Right lung (tissue), 10 donors: ENCODE measurements at places on chromosomes 13 and 19.

DNA sequence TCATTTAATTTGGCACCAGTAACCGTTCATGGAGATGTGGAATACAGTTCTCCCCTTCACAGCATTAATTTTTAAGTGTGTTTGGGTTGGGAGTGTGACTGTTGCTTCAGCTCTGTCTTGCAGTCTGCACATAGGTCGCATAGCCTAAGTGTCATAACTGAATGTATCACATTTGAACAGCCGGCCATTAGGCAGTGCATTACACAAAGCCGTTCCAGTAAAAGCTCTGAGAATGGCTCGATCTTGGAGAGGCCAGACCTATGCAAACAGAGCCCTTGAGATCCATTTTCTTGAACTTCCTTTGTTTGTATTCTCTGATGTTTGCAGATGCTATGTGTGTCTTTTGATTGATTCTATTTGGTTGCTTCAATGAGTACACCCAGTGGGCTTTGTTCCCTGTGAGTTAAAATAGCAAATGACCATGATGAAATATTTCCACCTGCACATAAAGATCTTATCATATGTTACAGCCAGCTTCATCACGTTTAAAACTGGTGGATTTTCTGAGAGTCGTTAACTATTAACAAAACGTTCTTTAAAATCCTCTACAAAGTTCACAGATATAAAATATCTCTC lies 1104.9 kb upstream of the SLC10A2 start:
- no peak for DNase-seq

GRCh38 chr19:19051478-19052213 lies 12.1 kb upstream of the SLC25A42 start:
- no peak for DNase-seq

- DNase-seq, result no peak
Observed at GRCh38 chr13:34372581-34372980, 554.6 kb downstream of the RFC3 start.

DNA sequence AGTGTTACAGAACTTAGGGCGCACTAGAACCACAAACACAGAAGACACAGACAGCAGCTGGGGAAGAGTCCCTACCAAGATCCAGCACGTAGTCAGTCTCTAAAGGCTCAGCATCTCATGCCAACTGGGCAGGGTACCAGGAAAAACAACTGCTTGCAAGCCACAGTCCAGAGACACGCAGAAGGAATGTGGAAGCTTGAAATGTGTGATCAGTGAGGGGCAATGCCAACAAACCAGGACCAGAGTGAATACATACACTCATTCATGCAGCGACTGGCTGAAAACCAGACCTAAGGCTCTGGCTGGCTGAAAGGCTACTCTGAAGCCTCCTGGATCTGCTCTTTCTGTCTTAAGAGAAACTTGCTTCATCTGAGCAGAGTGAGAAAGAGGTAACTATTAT lies 1484.8 kb downstream of the EFNB2 start:
- DNase-seq, result no peak

GRCh38 chr13:103431856-103432255 lies 365.6 kb upstream of the SLC10A2 start:
- DNase-seq, result peak; percentile 40

- DNase-seq, result no peak
Observed at GRCh38 chr19:43765109-43765876, 10.5 kb upstream of the SMG9 start.

DNA sequence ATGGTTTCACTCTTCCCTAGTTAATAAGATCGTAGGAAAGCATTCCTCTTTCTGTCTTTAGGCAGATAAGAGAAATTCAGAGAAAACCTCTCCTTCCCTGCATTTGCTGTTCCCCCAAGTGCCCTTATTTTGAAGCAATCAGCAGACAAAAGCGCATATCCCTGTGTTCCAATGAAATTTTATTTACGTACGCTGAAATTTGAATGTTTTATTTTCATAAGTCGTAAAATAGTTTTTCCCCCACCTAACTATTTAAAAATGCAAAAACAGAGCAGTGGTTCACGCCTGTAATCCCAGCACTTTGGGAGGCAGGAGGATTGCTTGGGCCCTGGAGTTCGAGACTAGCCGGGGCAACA lies 17.2 kb upstream of the MRI1 start:
- DNase-seq, result no peak

GRCh38 chr19:1513499-1514294 lies 878 bp upstream of the ADAMTSL5 start:
- no peak for DNase-seq

DNA sequence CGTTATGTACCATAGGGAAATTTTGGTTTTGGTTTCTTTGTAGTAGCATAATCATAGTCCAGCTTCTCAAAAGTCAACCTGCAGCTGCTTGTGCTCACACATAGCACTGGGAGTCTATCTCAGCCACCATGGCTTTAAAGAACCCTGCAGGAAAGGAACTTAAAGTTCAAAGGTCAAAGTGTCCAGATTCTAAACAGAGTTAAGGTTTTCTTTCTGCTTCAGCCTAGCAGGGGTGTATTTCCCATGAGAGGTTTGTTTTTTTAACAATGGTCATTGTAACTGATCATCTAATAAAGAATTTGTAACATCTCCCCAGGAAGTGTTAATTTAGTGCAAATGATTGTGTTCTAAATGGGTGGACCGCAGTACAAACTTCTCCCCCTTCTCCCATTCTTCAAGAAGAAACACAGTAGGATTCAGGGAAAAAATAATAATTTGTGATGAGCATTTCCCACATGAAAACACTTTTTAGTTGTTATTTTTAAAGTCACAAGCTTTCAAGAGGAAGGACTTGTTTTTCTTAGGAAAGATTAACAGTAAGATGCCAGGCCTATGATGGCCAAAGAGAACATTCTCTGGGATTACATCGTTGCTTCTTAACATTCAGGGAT lies 168.0 kb downstream of the EFNB2 start:
- DNase-seq, result no peak

DNA sequence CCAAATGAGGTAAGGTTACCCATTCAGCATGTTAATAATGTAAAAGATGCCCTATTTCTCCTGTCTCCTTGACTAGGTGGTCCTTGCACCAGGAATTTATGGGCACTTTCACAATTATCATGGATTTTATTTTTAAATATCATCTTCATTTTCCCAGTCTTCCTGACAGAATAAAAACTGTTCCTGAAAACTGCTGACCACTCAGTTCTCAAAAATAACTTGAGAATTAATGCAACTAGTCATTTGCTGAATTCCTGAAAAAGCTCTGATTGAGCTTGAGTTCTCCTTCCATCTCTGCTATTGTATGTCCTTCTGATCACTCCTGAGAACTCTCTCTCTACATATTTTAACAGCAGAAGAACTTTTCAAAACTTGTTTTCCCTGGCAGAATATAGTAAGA lies 55.0 kb downstream of the DCLK1 start:
- DNase-seq, result no peak

- no peak for DNase-seq
Observed at GRCh38 chr19:17281391-17282304, at the start of gene ANKLE1. ANKLE1 (plus strand) TSS chr19:17281901; CDS start chr19:17281921, 20 bp downstream.

DNA sequence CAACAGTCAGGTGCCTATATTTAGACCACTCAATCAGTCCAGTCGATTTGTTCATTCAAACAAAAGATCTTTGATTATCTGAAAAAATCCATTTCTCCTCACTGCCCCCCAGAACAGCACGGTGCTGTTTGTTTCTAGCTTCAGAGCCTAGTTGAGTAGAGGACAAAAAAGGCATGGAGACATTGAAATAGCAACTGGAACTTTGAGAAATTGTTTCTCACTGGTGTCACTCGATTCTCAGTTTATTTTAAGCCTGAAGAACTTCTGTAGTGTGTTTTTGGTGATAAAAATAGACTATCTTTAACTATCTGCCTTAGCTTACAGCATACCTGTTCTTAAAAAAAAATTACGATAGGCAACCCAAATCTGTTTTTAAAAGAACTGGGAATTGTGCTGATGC lies 67.1 kb downstream of the ARHGAP35 start:
- DNase-seq, result no peak

DNA sequence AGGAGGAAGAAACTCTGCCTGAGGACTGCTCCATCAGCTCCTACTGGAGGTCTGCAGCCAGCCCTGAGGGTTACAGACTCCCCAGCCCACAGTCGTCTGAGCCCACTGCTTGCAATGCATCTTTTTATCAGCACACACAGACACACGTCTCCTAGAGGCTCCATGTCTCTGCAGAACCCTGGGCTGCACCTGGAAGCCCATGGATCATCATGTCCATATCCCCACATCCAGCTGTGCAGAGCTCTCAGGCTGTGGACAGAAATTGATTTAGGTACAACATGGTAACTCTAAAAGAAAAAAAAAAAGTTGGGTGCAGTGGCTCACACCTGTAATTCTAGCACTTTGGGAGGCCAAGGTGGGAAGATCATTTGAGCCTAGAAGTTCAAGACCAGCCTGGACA lies 32.9 kb upstream of the ISYNA1 start:
- DNase-seq, result no peak
